ENCODE measurements at places on chromosomes 16 and 17. TPM values are rescaled to one million over a fixed set of nuclear protein-coding genes. Genes with fewer than 3 reads are reported as not detected.

CCL23 gene
- total RNA-seq, result not detected

ZSCAN10 gene
- not detected for total RNA-seq

SPATA22 gene
- 2.2 TPM for total RNA-seq

MARVELD3 gene
- 0.88 TPM for total RNA-seq

CCDC40 gene
- total RNA-seq, result 11.8 TPM

ACSF2 gene
- 63.0 TPM for total RNA-seq

DECR2 gene
- 18.1 TPM for total RNA-seq

ATP1B2 gene
- total RNA-seq, result under 0.01 TPM

MSRB1 gene
- total RNA-seq, result 16.2 TPM

SEPTIN12 gene
- total RNA-seq, result not detected

KRT28 gene
- total RNA-seq, result not detected

PRR35 gene
- under 0.01 TPM for total RNA-seq

TCAP gene
- 0.29 TPM for total RNA-seq

ANKFY1 gene
- 44.9 TPM for total RNA-seq

CCL8 gene
- total RNA-seq, result 0.36 TPM

CCL17 gene
- total RNA-seq, result not detected

SMIM5 gene
- under 0.01 TPM for total RNA-seq

TERB1 gene
- 0.36 TPM for total RNA-seq

SYT17 gene
- under 0.01 TPM for total RNA-seq

G6PC1 gene
- total RNA-seq, result not detected

CBLN1 gene
- total RNA-seq, result not detected

RRAD gene
- total RNA-seq, result 3.2 TPM

RBFOX1 gene
- total RNA-seq, result not detected

RGS11 gene
- total RNA-seq, result 0.59 TPM

CFAP119 gene
- 2.9 TPM for total RNA-seq

EME1 gene
- 0.72 TPM for total RNA-seq

SSTR5 gene
- total RNA-seq, result not detected

KRT33A gene
- not detected for total RNA-seq

LSM12 gene
- 65.4 TPM for total RNA-seq

MSLN gene
- total RNA-seq, result 1.2 TPM

SCIMP gene
- not detected for total RNA-seq

CEP112 gene
- 10.6 TPM for total RNA-seq

TNK1 gene
- not detected for total RNA-seq

ZNF287 gene
- total RNA-seq, result 8.5 TPM

ABI3 gene
- total RNA-seq, result under 0.01 TPM

B4GALNT2 gene
- not detected for total RNA-seq

PIK3R6 gene
- total RNA-seq, result not detected

C1QTNF1 gene
- total RNA-seq, result 14.4 TPM

NGFR gene
- 0.29 TPM for total RNA-seq

PNPO gene
- total RNA-seq, result 31.5 TPM
